ENCODE measurements at places on chromosomes 6 and 20.
A peak's percentile ranks its signal among the peaks of the same experiment; 100 is the strongest.

GRCh38 chr6:160137989-160138835 lies 16.6 kb downstream of the SLC22A1 start:
- DNase-seq: peak; percentile 35

DNA sequence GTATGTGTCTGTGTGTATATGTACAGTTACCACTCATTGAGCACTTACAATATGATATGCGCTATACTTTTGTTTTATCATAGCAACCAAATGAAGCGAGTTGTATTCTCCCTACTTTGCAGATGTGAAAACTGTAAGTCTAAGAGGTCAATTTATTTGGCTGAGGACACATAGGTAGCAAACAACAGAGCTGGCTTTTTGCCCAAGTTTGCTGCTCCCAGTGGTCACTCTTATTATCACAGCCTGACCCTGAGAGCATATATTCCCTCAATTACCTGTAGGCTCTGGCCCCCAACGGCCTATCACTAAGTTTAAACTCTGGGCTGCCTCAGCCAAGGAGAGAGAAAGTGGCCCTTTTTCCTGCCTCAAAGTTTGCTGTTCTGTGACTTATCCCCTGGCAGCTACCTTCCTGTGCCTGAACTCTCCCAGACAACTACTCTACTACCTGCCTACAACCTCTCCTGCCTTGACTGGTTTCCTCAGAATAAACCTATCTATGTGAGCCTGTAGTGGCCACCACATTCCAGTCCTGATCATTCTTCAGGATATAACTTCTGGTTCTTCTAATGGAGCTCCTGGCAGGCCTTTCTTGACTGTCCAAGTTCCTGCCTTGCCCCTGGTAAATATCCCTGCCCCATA lies 221.8 kb downstream of the FRK start:
- no peak for DNase-seq

DNA sequence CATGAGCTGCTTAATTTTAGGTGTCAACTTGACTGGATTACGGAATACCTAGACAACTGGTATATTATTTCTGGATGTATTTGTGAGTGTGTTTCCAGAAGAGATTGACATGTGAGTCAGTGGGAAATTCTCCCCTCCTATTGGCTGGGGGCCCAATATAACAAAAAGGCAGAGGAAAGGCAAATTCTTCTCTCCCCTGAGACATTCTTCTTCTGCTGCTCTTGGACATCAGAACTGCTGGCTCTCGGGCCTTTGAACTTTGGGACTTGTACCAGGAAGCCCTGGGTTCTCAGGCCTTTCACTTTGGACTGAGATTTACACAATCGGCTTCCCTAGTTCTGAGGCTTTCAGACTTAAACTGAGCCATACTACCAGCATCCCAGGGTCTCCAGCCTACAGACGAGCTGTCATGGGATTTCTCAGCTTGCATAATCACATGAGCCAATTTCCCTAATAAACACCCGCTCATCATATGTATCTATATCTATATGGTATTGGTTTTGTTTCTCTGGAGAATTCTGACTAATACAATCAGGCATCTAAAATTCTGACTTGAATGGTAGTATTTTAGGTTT lies 7.6 kb upstream of the BTN3A3 start:
- DNase-seq: no peak

DNA sequence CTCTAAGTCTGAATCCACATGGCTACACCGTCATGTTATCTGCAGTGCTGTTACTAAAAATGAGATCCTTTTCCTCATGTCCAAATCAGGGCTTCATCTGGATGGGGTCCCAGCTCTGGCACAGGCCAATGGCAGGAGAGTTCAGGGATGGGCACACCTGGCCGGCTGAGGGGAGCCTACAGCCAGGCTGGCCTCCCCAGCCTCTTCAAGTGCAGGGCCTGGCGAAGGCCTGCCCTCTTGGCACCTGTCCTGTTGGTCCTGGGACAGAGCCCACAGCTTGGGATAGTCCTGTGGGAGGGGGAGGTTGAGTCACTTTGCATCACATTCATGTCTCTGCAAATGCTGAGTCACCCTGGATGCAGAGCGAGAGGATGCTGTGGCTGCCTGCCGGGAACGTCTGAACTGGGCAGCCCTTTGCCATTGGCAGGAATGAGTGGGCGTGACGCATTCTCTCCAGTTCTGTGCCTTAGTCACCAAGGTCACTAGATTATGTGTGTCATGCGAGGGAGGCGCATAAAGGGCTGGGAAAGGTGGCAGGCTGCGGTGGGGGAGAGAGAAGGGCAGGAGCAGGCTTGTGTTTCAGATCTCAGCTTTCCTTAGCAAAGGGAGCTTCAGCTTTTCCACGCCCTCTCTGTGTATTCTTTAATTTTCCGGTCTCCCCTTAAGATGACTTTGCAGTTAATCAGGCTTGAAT lies 223.2 kb upstream of the ECI2 start:
- DNase-seq: peak; percentile 11

- DNase-seq: no peak
These were observed 70.0 kb downstream of the ESR1 start for GRCh38 chr6:151877458-151877857.

DNA sequence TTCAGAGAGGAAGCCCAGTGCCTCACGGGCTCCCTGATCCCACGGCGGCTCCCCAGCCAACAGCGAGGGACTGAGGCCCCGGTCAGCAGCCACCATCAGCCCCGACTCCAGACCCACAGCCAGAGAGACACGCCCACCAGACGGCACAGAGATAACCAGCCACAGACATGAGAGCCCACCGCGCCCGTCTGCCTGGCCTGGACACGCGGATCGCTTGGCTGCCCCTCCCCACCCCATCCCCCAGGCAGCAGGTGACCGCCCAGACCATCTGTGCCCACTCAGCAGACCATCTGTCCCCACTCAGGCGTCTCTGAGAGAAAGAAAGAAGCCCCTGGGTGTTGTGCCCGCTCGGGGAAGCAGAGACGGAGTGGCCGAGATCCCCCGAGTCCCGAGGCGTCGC lies 55.5 kb upstream of the CHRNA4 start:
- no peak for DNase-seq

- DNase-seq: peak; percentile 61
These were observed 41.9 kb upstream of the SUPT3H start for GRCh38 chr6:45419571-45420082.

- no peak for DNase-seq
These were observed 252.2 kb upstream of the HSF2 start for GRCh38 chr6:122147291-122147690.

GRCh38 chr20:1299522-1299921 lies 29.4 kb downstream of the SDCBP2 start:
- DNase-seq: peak; percentile 14

DNA sequence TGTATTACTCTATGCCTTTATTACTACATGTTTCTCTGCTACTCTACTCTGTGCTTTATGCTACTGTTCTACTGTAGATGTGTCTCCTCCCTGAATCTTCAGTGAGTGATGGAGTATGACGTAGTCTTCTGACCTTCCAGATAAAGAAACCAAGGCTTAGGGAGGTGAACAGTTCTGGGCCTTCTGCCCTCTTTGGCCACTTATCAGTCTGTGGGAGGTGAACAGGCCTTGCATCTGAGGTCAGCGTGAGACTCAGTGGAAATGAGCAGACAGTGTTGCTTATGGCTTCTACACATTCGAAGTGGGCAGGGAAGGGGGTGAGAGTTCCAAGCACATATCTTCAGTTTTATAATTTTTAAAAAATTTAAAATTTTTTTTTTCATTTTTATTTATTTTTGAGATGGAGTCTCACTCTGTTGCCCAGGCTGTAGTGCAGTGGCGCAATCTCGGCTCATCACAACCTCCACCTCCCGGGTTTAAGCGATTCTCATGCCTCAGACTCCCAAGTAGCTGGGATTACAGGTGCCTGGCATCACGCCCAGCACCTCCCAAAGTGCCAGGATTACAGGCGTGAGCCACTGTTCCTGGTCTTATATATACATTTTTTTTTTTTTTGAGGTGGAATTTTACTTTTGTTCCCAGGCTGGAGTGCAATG lies 24.2 kb downstream of the MYBL2 start:
- DNase-seq: no peak

DNA sequence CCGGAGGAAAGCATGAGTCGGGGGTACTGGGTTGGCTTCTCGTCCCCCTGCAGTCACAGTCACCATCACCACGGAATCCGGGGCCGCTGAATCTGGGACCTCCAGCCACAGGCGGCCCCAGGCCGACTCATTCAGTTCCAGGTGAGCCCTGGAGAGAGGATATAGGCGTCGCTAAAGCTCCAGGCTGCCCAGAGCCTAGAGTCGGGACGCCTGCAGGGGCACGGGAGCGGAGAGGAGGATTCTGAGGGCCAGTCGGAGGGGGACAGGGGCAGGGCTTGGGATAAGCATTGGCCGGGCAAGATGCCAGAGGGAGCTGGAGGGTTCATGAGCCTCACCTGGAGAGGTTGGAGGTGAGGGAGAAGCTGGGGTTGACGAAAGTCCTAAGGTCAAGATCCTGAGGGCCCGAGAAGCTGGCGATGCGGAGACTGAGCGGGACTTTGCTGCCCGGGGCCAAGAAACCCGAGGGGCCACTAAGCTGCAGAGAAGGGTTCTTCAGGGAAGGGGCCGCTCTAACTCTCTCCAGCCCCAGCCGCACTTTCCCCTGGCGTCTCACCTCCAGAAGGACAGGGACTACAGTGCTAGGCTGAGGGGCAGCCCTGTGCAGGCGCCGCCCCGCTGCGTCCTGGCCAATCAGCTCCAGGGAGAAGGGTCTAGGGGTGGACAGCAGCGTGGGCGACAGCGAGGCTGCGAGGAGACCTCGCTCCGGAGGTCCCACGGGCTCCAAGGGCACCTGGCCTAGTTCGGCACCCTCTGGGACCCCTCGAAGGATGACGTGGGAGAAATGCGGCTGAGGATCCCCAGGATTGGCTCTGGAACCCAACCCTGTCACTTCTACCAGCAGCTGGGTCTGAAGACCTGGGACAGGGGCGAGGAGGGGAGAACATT lies 3.7 kb downstream of the SAPCD1 start:
- DNase-seq: no peak

- DNase-seq: no peak
These were observed 5.3 kb downstream of the RAB32 start for GRCh38 chr6:146548898-146549374.

DNA sequence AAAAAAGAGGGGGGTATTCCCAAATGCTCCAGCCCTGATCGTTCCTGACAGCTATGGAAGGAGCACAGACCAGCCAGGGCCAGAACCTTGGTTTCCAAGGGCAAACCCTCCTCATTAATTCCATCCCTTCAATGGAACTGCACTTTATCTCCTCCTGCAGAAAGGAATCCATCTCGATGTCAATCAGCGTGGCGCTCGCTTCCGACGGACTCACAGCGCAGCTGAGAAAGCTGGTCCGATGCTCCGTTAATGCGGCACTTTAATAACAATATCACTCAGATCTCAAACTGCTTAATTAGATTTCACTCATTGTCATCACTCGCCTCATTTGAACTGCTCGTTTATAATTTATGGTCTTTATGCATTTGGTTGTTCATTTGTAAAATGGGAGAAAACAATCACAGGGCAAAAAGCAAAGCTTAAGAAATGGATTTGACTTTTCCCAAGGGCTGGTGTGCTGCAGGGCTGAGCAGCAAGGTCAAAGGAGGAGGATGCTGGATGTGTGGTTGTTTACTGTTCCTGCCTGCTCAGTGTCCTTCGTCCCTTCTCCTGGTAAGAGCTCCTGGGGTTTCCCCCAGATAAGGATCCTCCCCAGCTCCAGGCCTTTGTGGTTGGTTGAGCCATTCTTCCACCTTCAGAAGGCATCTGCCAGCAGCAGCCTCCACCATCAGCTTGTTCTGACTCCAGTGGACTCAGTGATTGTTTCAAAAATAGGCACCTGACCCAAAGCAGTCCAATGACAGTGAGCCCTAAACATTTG lies 152.7 kb downstream of the ANKRD60 start:
- no peak for DNase-seq

- no peak for DNase-seq
These were observed 272.0 kb downstream of the SMOC2 start for GRCh38 chr6:168712993-168713392.

DNA sequence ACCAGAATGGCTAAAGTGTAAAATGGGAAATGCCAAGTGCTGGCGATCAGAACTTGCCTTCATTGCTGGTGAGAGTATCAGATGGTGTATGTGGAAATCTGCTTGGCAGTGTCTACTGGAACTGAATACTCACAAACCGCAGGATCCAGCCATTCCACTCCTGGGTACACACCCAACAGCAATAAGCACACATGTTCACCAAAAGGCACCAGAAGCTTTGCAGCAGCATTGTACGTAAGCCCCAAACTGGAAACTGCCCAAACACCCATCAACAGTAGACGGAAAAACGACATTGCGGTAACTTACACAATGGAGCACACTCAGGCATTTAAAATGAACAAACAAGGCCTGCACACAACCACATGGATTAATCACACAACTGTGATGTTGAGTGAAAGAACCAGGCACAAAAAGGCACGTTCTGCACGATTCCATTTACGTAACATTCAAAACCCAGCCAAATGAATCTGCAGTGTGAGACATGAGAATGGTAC lies 37.3 kb upstream of the BPIFA2 start:
- DNase-seq: no peak

DNA sequence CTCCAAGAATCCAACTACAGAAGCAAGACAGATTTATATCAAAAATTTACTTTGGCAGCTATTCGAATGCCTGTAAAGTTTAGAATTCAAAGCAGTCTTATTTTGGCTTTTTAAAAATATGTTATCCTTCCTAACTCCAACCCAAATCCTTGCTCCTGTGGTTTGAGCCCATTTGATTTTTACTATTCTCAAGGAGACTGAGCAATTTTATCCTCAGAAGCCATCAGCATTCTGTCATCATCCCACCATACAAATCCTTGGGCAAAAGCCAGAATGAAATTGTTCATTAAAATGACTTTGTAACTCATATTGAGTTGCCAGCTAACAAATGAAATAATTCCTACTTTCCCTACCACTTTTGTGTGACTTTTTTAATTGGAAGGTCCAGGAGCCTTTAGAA lies 392.8 kb downstream of the ADGRB3 start:
- DNase-seq: no peak

- no peak for DNase-seq
These were observed 177.8 kb downstream of the CDKAL1 start for GRCh38 chr6:20712011-20712410.

- DNase-seq: no peak
These were observed 108.9 kb downstream of the SAMD5 start for GRCh38 chr6:147617366-147617765.

DNA sequence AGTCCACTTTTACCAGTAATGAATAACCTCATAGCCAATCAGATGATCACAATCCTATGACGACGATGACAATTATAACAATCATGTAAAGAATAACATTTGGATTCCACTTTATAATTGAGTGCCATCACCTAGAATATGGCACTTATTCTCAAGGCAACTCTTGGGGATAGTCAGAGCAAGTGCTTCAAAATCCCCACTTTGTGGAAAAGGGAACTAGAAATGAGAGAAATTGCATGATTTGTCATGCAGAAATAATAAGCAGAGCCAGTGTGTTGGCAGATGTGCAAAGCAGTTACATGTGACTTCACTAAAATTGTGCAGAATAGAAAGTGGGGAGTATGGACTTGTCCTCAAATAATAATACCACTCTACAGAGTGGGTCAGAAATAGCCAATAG lies 41.3 kb downstream of the FRK start:
- no peak for DNase-seq

DNA sequence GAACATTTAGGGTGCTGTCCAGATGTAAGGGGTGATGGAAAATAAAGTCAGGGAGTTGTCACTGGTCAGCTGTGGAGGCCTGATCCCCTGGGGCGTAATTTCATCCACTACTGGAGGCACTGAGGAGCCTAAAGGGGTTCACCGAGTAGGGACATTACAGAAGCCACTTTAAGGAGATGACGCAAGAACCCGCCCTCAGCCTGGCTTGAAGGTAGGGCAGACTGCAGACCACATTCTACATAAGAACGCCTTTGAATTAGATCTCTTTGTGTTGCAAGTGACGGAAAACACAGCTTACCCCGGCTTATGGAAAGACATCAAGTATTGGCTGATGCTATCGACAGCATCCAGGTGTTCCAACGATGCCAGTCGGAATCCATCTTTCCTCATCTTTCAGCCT lies 462.7 kb upstream of the CDH4 start:
- no peak for DNase-seq

Data from stimulated activated CD8-positive, alpha-beta memory T cell treated with anti-CD3 and anti-CD28 coated beads, Interleukin-2, amount 100 ng/mL, for 48 hours (primary cell).